ENCODE measurements at places on chromosomes 1 and 21. TPM values are rescaled to one million over a fixed set of nuclear protein-coding genes. Genes with fewer than 3 reads are reported as not detected.

The SYCP1 gene
- not detected for total RNA-seq

The SLC30A10 gene
- total RNA-seq = not detected

The TMEM63A gene
- 22.7 TPM for total RNA-seq

The KLHL21 gene
- total RNA-seq = 31.5 TPM

The C21orf91 gene
- total RNA-seq = 8.1 TPM

The MIS18A gene
- total RNA-seq = 16.1 TPM

The S1PR1 gene
- 225 TPM for total RNA-seq

The GUCA2A gene
- not detected for total RNA-seq

The HLX gene
- total RNA-seq = 13.2 TPM

The PLA2G2E gene
- not detected for total RNA-seq

The SLC44A3 gene
- total RNA-seq = 0.14 TPM

The MFN2 gene
- 72.4 TPM for total RNA-seq

The CPLANE2 gene
- total RNA-seq = 5.9 TPM

The FAM167B gene
- 0.93 TPM for total RNA-seq

The MXRA8 gene
- total RNA-seq = 1.2 TPM

The NTMT2 gene
- total RNA-seq = not detected

The ATAD3C gene
- total RNA-seq = not detected

The GJA4 gene
- 35.9 TPM for total RNA-seq

The CCDC24 gene
- 1.9 TPM for total RNA-seq

The SLC26A9 gene
- not detected for total RNA-seq

The SLAMF8 gene
- not detected for total RNA-seq

The SLC2A5 gene
- total RNA-seq = not detected

The FCRL2 gene
- total RNA-seq = not detected

The FAM110D gene
- 0.66 TPM for total RNA-seq

All from thoracic aorta endothelial cell (primary cell).